ENCODE measurements at places on chromosomes 6 and 20. TPM values are rescaled to one million over a fixed set of nuclear protein-coding genes. Genes with fewer than 3 reads are reported as not detected.

C6orf89 gene
- 46.0 TPM for total RNA-seq

RUNX2 gene
- total RNA-seq: 6.3 TPM

MRAP2 gene
- not detected for total RNA-seq

SPDEF gene
- not detected for total RNA-seq

LHFPL5 gene
- total RNA-seq: not detected

BPI gene
- not detected for total RNA-seq

POM121L2 gene
- not detected for total RNA-seq

DOK5 gene
- not detected for total RNA-seq

SIRPB1 gene
- 6.5 TPM for total RNA-seq

QRSL1 gene
- total RNA-seq: 12.1 TPM

RPS18 gene
- total RNA-seq: 3,409 TPM

XKR7 gene
- not detected for total RNA-seq

GRCh38 chr20:1828786-1829131 lies 66.4 kb upstream of the SIRPA start:
- H3K4me3 ChIP-seq: no peak overlapping the region
- H3K4me1 ChIP-seq: no peaks in the 10 kb centered on the region
- DNase-seq: no peak
- H3K27me3 ChIP-seq: peaks cover 7% of the 10 kb centered on the region

- no peaks in the 10 kb centered on the region for H3K27me3 ChIP-seq
- peak overlapping the region; percentile 75 for H3K4me3 ChIP-seq
- H3K27ac ChIP-seq: peak overlapping the region; percentile 91
- peaks cover 67% of the 10 kb centered on the region for H3K36me3 ChIP-seq
- no peak for DNase-seq
These were observed 75.9 kb downstream of the PREX1 start for GRCh38 chr20:48751871-48752270.

GRCh38 chr6:160035693-160036330 lies 66.9 kb downstream of the IGF2R start:
- H3K4me1 ChIP-seq: peaks cover 17% of the 10 kb centered on the region
- peaks cover 46% of the 10 kb centered on the region for H3K36me3 ChIP-seq
- DNase-seq: no peak
- H3K27me3 ChIP-seq: no peaks in the 10 kb centered on the region
- no peak overlapping the region for H3K27ac ChIP-seq
- no peak overlapping the region for H3K4me3 ChIP-seq

DNA sequence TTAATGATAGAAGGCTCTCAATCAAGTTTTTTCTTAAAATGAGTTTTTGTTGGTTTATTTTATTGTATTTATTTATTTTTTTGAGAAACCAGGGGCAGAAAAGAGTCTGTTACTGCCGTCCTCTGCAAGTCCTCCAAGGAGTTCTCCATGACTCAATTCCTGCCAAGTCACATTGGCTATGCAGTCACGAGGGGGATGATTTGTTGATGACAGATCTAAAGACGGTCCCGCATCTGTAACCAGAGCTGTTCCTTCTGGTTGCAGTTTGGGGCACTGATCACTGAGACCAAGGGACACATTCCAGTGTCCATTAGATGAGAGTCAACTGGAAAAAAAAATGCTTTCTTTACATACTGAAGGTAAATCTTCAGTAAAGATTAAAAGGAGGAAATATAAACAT lies 13.9 kb upstream of the TSHZ2 start:
- no peak overlapping the region for H3K4me3 ChIP-seq
- H3K27me3 ChIP-seq: peaks cover 3% of the 10 kb centered on the region
- H3K4me1 ChIP-seq: no peaks in the 10 kb centered on the region
- H3K36me3 ChIP-seq: no peaks in the 10 kb centered on the region
- no peak overlapping the region for H3K27ac ChIP-seq

GRCh38 chr6:17986656-17987446 lies 584 bp downstream of the KIF13A start:
- no peaks in the 10 kb centered on the region for H3K36me3 ChIP-seq
- H3K4me3 ChIP-seq: peak overlapping the region; percentile 55
- peak; percentile 37 for DNase-seq
- H3K4me1 ChIP-seq: peaks cover 7% of the 10 kb centered on the region

DNA sequence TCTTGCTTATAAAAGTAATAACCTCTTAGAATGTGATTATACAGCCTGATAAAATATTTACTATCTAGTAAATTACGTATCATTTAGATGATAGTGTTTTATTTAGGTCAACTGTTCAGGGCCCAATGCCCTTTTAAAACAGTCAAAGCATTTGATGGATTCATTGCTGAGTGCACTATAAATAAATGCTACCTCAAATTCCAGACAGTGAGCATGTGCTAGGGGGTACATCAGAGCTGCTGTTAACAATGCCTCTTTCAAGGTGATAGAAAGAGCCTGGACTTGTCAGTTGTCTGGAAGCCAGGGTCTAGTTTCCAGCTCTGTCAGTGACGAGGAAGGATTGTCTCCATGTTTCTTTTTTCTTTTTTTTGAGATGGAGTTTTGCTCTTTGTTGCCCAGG lies 7.5 kb upstream of the TMEM242 start:
- no peaks in the 10 kb centered on the region for H3K4me1 ChIP-seq
- no peak overlapping the region for H3K27ac ChIP-seq
- no peaks in the 10 kb centered on the region for H3K36me3 ChIP-seq
- peaks cover 57% of the 10 kb centered on the region for H3K27me3 ChIP-seq
- H3K4me3 ChIP-seq: no peak overlapping the region
- DNase-seq: no peak

GRCh38 chr6:105107207-105107606 lies 72.6 kb downstream of the POPDC3 start:
- no peaks in the 10 kb centered on the region for H3K36me3 ChIP-seq
- H3K4me3 ChIP-seq: no peak overlapping the region
- no peaks in the 10 kb centered on the region for H3K4me1 ChIP-seq
- no peak overlapping the region for H3K27ac ChIP-seq

GRCh38 chr6:88548891-88549505 lies 382.9 kb upstream of the CNR1 start:
- H3K27me3 ChIP-seq: peaks cover 4% of the 10 kb centered on the region
- no peak overlapping the region for H3K4me3 ChIP-seq
- H3K4me1 ChIP-seq: no peaks in the 10 kb centered on the region

- H3K4me3 ChIP-seq: no peak overlapping the region
- H3K4me1 ChIP-seq: peaks cover 34% of the 10 kb centered on the region
- DNase-seq: no peak
- H3K36me3 ChIP-seq: peaks cover 43% of the 10 kb centered on the region
- H3K27me3 ChIP-seq: no peaks in the 10 kb centered on the region
These were observed 21.1 kb downstream of the CHMP4B start for GRCh38 chr20:33832103-33832804.

DNA sequence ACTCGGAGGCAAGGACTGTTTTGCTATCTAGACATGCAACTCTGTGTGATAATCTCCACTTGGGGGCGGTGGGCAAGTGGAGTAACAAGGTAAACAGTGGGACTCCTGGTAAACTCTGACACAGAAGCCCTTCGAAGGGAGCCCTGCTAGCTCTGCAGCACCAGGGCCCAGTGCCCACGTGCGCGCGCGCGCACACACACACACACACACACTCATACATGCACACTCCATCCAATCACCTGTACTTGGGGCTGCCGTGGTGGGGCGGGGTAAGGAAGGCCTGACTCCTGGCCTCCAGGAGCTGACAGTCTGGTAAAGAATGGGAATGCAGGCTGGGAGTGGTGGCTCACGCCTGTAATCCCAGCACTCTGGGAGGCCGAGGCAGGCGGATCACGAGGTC lies 36.4 kb downstream of the TAF4 start:
- H3K4me3 ChIP-seq: no peak overlapping the region
- DNase-seq: no peak
- no peaks in the 10 kb centered on the region for H3K27me3 ChIP-seq
- H3K36me3 ChIP-seq: peaks cover 5% of the 10 kb centered on the region

GRCh38 chr6:149433881-149434280 lies 33.8 kb downstream of the SUMO4 start:
- no peak overlapping the region for H3K4me3 ChIP-seq
- no peaks in the 10 kb centered on the region for H3K36me3 ChIP-seq

GRCh38 chr6:115583290-115583689 lies 477.4 kb downstream of the FRK start:
- H3K36me3 ChIP-seq: no peaks in the 10 kb centered on the region
- no peak for DNase-seq
- H3K27ac ChIP-seq: no peak overlapping the region

- DNase-seq: no peak
- H3K4me3 ChIP-seq: no peak overlapping the region
- H3K27ac ChIP-seq: no peak overlapping the region
- H3K4me1 ChIP-seq: peaks cover 4% of the 10 kb centered on the region
These were observed 271.4 kb downstream of the ALDH8A1 start for GRCh38 chr6:134678436-134678889.

DNA sequence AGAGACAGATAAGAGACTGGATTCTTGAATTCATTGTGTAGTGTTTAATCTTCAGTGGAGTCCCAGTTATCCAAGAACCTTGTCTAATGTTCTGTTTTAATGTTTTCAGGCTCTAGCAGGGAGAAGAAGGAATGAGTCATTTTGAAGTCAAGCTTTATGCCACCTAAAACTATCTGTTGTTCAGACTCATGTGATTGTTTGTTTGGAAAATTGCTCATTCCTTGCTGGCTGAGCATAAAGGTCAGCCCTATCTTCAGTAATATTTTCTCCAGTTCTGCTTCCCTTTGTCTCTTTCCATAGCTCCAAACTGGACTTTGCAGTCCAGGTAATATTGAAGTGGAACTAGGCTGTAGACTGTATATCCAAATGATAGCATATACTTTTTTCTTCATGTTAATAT lies 34.2 kb downstream of the CLVS2 start:
- no peaks in the 10 kb centered on the region for H3K4me1 ChIP-seq
- no peaks in the 10 kb centered on the region for H3K27me3 ChIP-seq
- H3K27ac ChIP-seq: no peak overlapping the region
- no peak for DNase-seq
- H3K4me3 ChIP-seq: no peak overlapping the region

- DNase-seq: no peak
- no peak overlapping the region for H3K27ac ChIP-seq
- H3K36me3 ChIP-seq: no peaks in the 10 kb centered on the region
- H3K27me3 ChIP-seq: no peaks in the 10 kb centered on the region
These were observed 21.0 kb downstream of the BPIFB1 start for GRCh38 chr20:33304046-33304445.

DNA sequence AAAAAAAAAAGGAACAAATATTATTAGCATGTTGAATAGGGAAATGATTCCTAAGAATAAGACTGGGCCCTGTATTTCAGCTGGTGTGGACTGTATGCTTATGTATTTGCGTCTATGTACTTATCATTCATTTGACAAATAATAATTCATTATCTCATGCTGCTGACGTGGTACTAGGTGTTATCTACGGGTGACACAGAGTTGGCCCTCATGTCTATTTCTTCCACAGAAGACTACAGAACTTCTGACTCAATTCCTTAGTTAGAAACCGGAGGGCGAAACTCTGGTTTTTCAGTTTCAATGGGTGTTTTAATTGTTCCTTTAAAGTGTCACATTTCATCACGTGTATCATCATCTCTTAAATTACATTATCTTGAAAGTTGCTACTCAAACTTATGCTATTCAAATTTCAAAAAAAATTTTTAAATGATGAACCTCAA lies 305.9 kb downstream of the CLIC5 start:
- no peaks in the 10 kb centered on the region for H3K27me3 ChIP-seq
- H3K4me3 ChIP-seq: no peak overlapping the region
- DNase-seq: no peak

DNA sequence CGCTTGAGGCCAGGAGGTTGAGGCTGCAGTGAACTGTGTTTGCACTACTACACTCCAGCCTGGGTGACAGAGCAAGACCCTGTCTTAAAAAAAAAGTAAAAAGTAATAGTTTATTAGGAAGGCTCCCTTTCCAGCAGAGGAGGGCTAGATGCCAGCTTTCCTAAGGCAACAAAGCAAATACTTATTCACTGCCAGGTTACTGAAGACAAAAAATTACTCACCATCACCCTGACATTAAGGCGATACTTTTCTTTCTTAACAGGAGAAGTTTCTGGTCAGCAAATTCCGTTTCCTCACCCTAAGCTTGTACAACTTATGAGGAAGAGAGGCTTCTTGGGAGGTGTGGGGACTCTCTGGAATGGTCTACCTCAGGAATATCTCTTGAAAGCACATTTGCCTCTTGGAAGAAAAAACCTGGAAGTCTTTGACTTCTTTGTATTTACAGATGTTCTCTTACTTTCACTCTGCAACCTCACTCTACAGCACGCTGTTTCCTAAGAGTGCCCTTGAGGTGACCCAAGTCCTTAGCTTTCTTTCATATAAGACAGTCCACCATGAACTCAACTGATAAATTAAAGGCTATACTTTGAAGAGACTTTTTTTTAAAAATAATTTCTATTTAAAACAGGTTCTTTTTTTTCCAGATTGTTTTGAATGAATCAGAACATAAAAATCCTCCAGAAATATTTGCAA lies 52.9 kb upstream of the TRAF3IP2 start:
- H3K4me3 ChIP-seq: no peak overlapping the region
- DNase-seq: no peak
- peaks cover 10% of the 10 kb centered on the region for H3K36me3 ChIP-seq
- H3K27ac ChIP-seq: no peak overlapping the region

DNA sequence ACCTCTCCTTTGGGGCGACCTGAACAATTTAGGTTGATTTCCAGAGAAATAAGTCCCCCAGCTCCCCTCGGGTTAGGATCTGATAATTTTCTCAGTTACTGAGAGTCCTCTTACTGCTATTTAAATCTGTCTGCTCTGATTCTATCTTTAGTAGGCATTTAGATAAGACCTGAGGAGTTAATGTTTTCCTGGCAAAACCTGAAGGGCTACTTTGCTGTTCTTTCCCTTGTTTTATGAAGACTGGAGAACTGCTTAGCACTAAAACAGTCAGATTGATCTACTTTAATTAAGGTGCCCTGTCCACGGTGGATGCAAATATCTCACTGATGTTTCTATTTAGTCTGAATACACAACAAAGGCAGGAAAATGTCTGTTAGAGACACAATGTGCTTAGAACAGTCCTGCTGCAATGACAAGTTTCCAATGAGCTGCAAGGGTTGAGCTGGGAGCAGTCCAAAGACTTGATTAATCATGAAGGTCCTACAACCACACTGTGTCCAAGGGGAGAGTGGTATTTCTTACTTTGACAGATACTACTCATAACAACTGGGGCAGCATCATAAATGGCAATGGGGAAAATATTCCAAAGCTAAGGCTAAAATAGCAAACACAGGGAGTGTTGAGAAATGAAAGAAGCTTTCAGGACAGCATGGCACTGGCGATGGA lies 15.7 kb downstream of the ADTRP start:
- no peaks in the 10 kb centered on the region for H3K27me3 ChIP-seq
- DNase-seq: no peak
- H3K4me3 ChIP-seq: no peak overlapping the region
- H3K27ac ChIP-seq: no peak overlapping the region
- H3K4me1 ChIP-seq: peaks cover 3% of the 10 kb centered on the region
- H3K36me3 ChIP-seq: no peaks in the 10 kb centered on the region

GRCh38 chr20:44457016-44457415 lies 18.7 kb upstream of the TTPAL start:
- H3K4me3 ChIP-seq: no peak overlapping the region
- no peaks in the 10 kb centered on the region for H3K4me1 ChIP-seq
- no peak overlapping the region for H3K27ac ChIP-seq
- no peak for DNase-seq

Measured in activated naive CD8-positive, alpha-beta T cell treated with anti-CD3 and anti-CD28 coated beads, Interleukin-2, amount 10 ng/mL, durations not matched to agents 7 days and 5 days (primary cell).